ENCODE measurements at places on chromosomes 4 and X.

- no peak for DNase-seq
These were observed 73.4 kb downstream of the RELL1 start for GRCh38 chr4:37612811-37613210.

GRCh38 chr4:87806520-87806919 lies 7.2 kb downstream of the IBSP start:
- no peak for DNase-seq

DNA sequence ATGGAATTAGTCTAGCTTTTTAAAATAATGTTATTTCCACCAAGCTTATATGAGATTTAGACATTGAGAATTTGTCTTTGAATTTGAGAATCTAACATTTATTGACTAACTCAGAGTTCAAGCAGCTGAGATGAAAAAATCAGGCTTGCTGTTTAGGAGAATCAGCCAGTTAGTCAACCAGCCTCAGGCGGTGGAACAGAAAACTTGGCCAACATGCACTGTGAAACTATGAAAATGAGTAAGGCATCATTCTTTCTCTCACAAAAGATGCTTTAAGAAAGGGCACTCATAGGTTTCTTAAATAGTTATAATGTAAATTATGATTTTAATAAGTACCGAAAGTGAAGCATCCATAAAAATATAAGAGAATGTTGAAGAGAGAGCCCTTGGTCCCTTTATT lies 84.2 kb downstream of the NFKB1 start:
- DNase-seq = no peak

GRCh38 chrX:3134316-3134945 lies 93.2 kb downstream of the ARSF start:
- DNase-seq = no peak

GRCh38 chrX:32448945-32449344 lies 762.4 kb downstream of the DMD start:
- no peak for DNase-seq

DNA sequence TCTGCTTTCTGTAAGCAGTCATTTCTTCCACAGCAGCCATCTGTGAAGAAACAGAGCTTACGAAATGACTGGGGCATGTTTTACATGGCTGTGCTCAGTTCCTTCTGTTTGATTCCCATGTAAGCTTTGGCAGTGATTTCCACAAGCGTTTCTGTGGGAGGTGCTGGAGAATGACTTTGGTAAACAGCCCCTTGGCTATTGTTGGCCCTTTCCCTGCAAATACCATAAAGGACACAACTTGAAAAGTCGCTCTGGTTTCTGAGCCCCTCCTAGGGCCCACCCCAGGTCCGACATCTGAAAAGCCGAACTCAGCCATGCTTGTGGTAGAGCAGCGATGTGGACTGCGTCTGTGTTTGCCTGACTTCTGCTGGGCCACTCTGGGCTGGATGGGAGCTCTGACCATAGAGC lies 3.7 kb downstream of the LIMCH1 start:
- no peak for DNase-seq

- DNase-seq = no peak
These were observed 142.2 kb downstream of the HS3ST1 start for GRCh38 chr4:11286533-11286932.

DNA sequence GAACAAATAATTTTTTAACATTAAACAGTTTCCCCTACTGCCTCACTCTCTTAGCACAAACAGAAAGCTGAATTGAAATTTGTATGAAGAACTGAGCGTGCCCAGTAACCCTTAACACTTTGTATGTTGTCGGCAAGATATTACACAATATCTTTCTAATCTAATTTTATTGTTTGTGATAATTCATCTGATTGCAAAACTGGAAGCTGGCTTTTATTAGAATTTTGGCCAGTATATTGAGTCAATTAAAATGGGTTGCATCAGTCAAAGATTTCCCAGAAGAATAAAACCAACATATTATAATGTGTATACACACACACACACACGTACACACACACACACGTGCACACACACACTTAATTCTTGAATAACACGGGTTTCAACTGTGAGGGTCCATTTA lies 2332.1 kb downstream of the PCDH7 start:
- DNase-seq = no peak
